Putamen (tissue), 1 donor: ENCODE measurements at places on chromosomes 12 and 14.

DNA sequence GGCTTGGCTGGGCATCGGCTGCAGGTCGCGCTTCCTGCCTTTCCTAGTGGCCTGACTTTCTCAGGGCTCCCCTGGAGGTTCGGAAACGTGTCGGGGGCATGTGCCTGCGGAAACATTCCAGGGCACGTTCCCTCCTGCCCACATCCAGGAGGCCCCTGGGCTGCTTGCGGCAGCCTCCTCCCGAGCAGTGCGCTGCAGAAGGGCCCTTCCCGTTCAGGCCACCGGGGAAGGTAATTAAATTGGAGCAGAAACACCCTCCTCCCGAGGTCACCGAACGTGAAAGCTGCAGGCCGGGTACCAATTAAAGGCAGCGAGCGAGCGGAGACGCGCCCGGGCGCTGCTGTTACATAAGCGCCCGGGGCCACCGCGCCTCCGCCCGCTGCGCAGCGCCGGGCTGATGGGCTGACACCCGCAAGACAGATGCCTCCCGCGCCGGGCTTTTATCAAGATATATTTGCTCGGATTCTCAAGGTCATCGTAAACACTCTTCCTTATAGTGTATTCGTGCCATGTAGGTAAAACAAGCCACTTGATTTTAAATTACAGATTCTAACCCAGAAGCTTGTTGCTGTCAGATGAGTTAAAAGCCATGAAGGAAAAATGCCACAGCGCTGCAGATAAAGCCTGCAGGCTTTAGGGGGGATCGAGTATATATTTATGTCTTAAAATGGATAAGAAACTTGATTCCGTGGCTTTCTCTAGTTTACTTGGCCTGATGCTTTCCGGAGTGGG lies 31.4 kb downstream of the SSPN start:
- DNase-seq, result peak; percentile 70

- peak; percentile 43 for DNase-seq
Measured at GRCh38 chr12:110501399-110501751, 536 bp downstream of the VPS29 start.

- no peak for DNase-seq
Measured at GRCh38 chr12:4114986-4115385, 158.6 kb upstream of the CCND2 start.

GRCh38 chr12:92574051-92574783 lies 128.6 kb upstream of the PLEKHG7 start:
- DNase-seq, result no peak

DNA sequence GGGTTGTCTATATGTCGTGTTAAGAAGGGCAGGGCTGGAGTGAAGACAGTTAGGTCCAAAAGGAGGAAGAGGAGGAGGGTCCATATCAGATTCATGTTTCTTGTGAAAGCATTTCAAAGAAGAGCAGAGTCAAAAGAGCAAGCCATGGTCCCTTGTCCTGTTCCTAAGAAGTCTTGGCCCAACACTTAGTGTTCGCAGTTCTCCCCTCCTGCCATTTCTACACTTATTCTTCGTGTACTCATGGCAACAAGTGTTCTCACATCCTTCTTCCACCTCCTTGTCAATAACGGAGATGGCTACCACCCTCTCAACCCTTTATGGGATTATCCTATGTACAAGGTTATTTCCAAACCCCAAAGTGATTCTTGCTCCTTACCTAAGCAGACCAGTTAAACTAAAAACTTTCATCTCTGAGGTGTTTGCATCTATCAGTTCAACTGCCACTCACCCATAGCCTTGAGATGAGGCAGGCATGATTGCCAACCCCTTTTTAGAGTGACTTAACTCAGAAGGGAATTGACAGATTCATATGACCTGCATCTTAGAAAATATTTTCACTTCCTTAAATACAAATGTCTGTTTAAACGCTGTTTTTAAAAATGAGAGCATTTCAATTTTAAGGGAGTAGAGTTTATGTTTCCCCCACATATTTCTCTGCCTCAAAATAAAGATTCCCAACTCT lies 19.8 kb upstream of the RNASE2 start:
- no peak for DNase-seq
